ENCODE measurements at places on chromosomes 5 and 9. TPM values are rescaled to one million over a fixed set of nuclear protein-coding genes. Genes with fewer than 3 reads are reported as not detected.

- no peak for DNase-seq
These were observed 146.5 kb downstream of the MEF2C start for GRCh38 chr5:88736494-88736893.

GRCh38 chr5:145562931-145563330 lies 272.2 kb downstream of the PRELID2 start:
- no peak for DNase-seq

DNA sequence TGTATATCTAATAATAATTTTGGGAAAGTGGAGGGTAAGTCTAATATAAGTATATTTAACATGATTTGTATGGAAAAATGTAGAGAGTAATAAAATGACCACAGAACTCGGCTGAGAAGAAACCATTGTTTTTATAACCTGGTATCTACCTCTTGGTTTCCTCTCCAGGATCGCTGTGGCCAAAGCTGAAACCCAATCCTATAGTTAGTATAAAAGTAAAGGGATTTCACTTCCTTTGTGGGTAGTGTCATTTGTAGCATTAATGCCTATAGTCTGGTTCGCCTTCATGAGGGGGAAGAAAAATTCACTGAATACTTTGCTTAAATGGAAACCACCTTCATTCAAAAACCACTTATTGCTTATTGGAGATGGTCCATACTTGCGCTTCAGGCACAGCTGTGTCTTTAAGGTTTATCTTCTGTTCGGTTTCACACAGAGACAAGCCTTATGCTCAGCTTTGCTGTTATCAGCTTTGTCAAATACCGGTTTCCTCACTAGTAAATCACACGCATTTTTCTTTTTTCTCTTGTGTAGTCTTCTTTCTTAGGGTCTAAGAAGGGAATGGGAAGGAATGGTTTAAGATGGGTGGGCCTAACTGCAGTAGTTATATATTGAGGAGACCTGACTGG lies 12.1 kb downstream of the PIK3R1 start:
- DNase-seq: no peak

TRIM36 gene
- 2.3 TPM for polyA plus RNA-seq

KLF4 gene
- polyA plus RNA-seq: 7.0 TPM

DNA sequence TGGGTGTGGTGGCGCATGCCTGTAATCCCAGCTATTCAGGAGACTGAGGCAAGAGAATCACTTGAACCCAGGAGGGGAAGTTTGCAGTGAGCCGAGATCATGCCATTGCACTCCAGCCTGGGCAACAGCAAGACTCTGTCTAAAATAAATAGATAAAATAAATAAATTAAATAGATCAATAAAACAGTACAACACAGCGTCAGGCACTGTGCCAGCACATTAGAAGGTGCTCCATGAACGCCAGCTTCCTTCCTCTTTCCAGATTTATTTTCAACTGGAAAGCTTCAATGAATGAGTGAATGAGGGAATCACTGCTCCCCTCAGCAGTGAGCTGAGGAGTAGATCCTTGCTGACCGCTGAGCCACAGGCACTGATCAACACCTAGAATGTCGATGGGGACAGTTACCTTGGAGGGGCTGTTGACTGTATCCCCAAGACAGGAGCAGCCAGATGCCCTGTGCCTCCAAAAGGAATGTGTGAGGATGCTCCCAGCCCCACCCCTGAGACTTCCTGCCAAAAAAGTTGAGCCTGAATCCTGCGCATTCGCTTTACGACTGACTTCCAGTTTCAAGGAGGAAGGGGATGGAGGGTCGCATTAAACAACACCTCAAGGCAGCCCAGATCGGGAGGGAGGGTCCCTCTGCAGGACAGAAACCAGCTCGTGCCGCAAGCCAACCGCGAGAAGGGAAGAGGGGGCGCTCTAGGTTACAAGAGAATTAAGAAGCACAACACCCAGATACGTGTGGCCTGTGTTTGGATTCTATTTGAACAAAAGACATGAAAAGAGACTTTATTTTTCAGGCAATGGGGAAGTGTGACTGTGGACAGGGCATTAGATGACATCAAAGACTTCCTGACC lies 54.0 kb upstream of the CNOT6 start:
- no peak for DNase-seq

PKD2L2 gene
- polyA plus RNA-seq: 0.53 TPM

DNA sequence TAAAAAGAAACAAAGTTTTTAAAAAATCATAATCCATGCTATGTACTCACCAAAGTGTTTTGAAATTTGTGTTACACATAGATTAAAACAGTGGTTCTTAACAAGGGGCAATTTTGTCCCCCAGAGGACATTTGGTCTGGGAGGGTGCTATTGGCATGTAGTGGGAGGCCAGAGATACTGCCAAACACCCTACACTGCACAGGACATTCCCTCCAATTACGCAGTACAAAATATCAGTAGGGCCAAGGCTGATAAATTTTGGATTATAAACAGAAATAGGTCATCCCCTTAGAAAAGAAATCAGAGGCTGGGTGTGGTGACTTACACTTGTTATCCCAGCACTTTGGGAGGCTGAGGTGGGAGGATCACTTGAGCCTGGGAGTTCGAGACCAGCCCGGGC lies 38.9 kb downstream of the ELL2 start:
- no peak for DNase-seq

DNA sequence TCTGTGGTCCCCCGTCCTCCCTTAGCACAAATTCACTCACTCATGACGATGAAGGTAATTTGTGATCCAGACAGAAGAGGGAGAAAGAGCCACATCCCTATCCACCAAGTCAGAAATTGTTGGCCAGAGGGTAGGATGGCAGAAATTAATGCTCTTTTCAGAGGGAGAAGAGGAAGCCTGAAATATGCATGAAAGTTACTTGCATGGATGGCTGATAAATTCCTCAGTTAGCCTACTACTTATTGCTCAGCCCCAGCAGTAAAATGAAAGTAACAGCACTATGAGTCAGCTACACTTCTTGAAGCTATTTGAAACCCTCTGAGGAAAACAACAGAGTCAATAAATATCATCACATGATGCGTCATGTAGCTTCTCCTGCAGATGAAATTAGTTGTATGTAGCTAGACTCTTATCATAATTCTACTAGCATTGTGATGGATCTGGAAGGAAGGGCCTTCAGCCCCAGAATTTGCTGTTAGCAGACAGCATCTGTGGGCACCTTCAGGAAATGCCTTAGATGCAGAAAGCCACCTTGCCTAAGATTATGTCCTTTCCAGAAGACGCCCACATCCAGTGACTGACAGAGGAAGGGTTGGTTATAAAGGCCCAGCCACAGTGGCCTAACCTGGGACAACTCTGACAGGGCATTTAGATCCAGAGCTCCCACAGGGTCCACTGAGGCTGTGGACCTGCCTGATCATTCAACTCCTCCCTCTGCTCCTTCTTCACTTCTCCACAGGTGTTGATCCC lies 81.2 kb upstream of the CCDC112 start:
- DNase-seq: no peak

CCIN gene
- 0.54 TPM for polyA plus RNA-seq

SLC25A25 gene
- polyA plus RNA-seq: 13.7 TPM

FGFR4 gene
- 87.4 TPM for polyA plus RNA-seq

DRD1 gene
- 0.04 TPM for polyA plus RNA-seq

DNA sequence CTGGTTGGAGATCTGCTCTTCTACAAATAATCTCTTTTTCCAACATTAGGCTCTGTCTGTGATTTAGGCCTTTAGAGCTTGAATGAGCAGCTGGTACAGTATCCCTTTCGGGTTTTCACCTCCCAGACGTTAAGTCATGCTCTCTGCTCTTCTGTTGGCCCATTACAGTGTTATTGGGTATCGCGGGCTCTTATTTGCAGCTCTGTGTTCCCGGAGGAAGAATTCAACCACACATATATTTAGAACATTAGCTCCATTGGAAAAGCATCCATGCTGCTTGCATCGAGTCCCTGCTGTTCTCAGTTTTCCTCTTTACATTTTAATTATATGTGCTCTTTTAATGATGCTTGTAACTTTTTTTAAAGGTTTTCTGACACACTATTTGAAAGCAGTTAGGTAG lies 278.0 kb upstream of the ADCY2 start:
- DNase-seq: no peak

LCN15 gene
- polyA plus RNA-seq: 0.21 TPM

GFI1B gene
- polyA plus RNA-seq: 0.78 TPM

KCNN2 gene
- polyA plus RNA-seq: 4.6 TPM

PCDHGA12 gene
- 1.1 TPM for polyA plus RNA-seq

Measured in renal pelvis (tissue), 12 donors.